ENCODE measurements at places on chromosomes 7 and 10.

DNA sequence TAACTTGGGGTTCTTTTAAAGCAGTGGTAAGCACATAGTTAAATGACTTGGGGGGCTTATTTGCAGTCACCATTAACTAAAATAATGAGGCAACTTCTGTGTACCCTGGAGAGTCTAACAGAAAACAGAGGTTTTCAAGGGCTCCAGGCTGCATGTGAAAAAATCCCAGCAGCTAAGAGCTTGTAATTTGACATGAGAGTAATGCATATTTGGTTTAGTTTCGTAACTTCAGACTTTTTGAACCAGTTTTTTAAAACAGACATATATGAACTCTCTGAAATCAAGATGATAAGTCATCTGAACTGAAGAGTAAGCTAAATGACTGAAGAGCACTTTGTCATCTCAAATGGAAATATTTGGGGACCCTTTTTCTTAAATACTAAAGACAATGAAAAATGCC lies 40.2 kb upstream of the IFRD1 start:
- no peak for DNase-seq

- DNase-seq: no peak
These were observed at the start of gene ZNF503 for GRCh38 chr10:75401569-75402485. Gene ZNF503 (minus strand): TSS chr10:75401764. CDS start chr10:75401419, 345 bp downstream.

- no peak for DNase-seq
These were observed 20.4 kb downstream of the CCDC71L start for GRCh38 chr7:106640368-106641141.

DNA sequence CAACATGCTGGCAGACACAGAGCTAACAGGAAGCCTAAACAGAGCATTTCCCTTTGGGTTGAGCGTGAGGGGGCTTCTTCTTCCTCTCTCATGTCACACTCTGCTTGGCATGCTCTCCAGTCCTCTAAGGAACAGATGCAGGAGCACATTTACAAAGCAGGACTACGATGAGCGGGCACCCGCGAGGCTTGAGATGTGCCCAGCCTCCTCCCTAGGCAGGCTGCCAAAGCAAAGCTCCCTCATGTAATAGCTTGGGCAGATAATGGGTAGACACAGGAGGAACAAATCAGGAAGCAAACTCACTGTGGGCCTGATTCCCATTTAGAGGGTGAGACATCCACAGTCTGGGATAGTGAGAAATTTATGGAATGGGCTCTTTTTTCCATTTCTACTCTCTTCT lies 519.1 kb downstream of the NRG3 start:
- no peak for DNase-seq

GRCh38 chr7:40937879-40938278 lies 765.0 kb downstream of the INHBA start:
- no peak for DNase-seq

GRCh38 chr10:10829576-10829975 lies 188.1 kb upstream of the CELF2 start:
- DNase-seq: no peak

DNA sequence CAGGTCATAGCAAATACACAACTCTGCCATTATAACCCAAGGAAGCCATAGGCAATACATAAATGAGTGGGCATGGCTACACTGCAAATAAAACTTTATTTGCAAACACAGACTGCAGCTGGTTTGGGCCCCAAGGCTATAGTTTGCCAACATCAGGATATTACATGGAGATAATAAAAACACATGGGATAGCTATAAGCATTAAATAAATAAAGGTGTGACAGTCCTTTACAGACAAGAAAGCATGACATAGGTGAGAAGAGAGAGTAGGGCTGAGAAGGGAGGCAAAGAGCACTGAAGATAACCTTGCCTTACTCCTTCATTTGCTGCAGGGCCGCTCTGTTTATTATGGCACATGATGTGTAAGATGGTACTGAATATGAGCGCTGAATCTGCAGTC lies 135.1 kb upstream of the GHITM start:
- DNase-seq: no peak

DNA sequence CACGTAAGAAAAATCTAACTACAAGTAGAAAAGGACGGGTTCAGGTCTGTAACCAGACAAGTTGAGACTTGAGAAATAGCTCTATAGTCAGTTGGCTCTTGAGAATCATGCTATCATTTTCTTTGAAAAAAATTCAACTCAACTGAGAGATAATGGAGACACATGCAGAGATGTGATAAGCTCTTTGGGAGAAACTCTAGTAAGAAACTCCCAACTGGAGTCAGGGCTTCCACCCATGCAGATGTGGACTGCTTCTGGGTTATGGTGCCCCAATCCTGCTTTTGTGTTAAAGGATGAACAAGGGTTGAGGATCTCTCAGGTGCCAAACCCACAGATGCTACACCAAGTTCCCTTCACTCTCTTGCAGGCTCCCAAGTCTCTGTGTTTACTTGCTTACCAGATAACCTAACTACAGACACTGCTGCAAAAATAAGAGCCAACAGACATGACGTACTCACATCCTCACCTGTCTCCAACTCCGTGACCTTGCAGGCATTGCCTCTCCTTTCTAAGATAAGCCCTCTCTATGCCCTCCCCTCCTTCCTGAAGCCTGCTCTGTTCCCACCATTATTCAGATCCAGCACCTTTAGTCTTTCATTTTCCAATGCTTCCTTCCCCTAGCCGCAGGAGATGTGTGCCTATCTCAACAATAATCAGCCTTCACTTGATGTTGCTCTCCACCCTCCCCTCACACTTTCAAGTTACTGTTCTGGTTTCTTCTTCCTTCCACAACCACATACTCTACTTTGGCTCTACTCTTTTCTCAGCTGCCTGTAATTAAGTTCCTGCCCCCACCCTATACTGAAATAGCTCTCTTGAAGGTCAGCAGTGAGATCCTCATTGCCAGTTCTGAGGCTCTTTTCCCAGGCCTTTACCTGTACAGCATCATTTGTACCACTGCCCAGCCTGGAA lies 130.0 kb downstream of the ICA1 start:
- no peak for DNase-seq

GRCh38 chr7:123537026-123537642 lies 2.7 kb upstream of the IQUB start:
- DNase-seq: no peak

- DNase-seq: no peak
These were observed 317.1 kb upstream of the ZMIZ1 start for GRCh38 chr10:78751716-78752115.

- no peak for DNase-seq
These were observed 51.1 kb downstream of the CAMK1D start for GRCh38 chr10:12400266-12400931.

- no peak for DNase-seq
These were observed 12.2 kb upstream of the KLRG2 start for GRCh38 chr7:139495580-139496125.

GRCh38 chr10:62059217-62059920 lies 157.9 kb downstream of the ARID5B start:
- DNase-seq: no peak

GRCh38 chr7:124202546-124202945 lies 169.7 kb upstream of the TMEM229A start:
- no peak for DNase-seq

- DNase-seq: no peak
These were observed 233.1 kb downstream of the CCDC3 start for GRCh38 chr10:12768156-12769100.

DNA sequence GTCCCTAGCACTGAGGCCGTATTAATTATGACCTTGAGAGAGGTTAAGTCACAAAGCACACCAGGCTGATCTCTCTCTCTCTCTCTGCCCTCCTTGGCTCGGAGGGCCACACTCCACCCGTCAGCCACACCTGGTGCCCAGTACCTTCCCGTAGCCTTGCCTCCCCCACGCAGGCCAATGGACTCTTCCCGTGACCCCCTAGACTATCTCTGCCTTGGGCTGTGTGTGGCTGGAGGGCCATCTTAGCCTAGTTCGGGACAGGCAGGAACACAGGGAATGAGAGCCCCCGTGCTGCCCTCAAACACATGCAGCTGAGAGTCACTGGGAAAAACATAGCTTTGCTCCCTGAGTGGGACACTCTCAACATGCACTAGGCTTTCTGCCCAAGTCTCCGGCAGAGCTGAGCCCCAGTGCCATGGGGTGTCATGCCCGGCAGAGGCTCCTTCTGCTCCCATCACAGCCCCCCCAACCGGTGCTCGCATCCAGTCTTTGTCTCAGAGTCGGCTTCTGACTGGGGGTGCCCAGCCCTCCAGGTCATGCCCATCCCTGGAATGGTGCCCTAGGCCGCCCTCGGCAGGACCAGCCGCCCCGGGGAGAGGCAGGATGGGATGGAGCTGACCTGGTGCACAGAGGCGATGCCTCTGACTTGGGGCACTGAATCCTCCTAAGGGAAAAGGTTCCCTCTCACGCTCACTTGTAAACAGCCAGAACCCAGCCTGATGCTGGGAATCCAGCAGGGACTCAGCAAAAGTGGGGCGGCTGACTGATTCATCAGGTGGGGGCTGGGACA lies 63.0 kb downstream of the TCERG1L start:
- DNase-seq: no peak

DNA sequence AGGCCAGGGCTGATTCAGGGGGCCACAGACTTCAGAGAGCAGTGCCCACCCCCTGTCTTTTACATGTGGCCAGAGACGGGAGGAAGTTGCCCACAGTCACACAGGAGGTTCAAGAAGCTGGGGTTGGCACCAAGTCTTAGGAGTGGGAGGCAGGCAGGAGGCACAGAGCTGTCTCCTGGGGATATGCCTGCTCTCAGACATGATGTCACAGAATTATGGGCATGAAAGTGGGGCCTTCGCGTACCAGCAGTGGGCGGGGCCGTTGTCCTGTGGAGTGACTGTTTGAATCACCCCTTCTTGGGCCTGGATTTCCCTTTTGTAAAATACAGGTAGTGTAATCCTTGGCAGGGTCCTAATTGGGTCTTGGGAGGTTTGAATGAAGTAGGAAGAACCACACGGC lies 81.2 kb upstream of the PPIF start:
- no peak for DNase-seq

- DNase-seq: no peak
These were observed 15.6 kb downstream of the PDAP1 start for GRCh38 chr7:99392659-99393354.

DNA sequence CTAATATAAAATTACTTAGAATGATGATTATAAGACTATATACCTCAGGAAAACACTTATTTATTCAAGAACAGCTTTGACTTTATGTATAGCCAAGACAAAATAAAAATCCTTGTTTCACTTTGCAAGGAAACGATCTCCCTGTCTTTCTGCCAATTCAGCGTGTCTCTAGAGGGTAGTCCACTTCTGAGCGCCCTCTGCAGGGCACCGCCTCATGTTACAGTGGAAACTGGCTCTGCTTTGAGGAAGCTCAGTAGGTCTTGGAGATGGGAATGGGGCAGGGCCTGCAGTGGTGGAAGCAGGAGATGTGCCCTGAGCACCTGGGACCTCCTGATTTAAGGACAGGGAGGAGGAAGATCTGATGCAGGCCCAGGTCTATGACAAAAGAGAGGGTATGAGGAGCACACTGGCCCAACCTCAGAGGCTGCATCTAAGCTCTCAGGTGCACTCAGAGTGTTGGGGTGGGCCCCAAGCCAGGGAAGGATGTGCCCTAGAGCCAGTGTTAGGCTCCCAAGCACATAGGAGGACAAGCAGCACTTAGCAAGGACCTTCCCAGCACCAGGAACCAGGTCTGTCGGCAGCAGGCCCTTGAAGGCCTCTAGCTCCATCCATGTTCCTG lies 481.0 kb downstream of the TNS3 start:
- no peak for DNase-seq

DNA sequence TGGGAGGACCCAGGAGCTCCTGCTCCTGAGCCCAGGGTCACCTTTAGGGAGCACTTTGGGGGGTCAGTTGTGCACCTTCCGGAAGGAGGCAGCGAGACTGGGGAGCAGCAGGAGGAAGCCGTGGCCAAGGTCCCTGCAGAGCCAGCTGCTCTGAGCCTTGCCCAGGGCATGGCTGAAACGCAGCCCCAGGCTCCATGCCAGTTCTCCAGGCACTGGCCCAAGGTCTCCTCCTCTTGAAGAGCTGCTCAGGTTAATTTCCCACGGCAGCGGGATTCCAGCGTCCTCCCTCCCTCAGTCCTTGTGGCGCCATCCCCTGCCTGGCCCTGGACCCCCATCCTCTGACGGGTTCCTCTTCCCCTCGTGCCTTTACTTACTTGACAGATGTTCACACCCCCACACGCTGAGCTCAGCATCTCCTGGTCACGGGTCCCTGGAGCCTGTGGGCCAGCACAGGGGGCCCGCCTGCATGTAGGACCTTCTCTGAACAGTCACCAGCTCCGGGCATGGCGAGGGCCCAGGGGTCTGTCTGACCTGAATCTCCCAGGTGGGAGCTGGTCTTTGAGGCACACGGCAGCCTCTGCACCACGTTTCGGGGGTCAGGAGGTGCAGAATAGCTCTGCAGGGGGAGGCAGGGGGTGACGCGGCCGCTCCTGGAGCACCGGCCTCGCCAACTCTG lies 16.7 kb upstream of the CFAP46 start:
- DNase-seq: no peak

DNA sequence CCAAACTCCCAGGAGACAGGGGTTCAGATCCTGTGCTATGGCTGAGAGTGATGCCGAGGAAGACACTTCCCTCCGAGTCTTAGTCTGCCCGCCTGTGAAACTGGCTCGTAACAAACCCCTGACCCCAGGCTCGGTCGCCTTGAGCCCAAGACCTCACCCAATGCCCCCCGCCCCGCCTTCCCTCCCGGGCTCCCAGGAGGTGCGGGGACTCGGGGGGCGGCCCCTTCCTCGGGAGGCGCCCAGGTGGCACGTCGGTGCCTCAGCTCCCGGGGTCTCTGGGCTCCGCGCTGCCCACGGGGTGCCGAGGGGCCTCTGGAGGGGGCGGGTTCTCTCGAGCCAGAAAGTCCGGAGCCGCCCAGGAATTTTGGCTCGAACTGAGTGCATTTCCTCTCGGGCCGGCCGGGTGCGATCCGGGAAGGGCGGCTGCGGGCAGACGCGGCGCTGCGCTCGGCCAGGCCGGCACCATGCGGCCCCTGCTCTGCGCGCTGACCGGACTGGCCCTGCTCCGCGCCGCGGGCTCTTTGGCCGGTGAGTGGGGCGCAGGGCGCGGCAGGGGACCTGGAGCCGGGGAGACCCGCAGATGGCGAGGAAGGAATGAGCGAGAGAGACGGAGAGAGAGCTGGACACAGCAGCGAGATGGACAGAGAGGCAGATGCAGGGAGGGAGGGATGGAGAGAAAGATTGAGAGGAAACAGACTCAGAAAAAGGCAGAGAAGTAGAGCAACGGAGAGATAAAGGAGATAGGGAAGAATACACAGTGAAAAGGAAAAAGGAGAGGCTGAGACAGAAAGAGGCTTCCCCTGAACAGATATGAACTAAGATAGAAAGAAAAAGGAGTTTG lies at the start of gene PLAC9:
PLAC9 (plus strand) TSS at position 432 of the 841 bp plus-strand sequence; CDS start at position 465, 33 bp downstream.
- DNase-seq: no peak

DNA sequence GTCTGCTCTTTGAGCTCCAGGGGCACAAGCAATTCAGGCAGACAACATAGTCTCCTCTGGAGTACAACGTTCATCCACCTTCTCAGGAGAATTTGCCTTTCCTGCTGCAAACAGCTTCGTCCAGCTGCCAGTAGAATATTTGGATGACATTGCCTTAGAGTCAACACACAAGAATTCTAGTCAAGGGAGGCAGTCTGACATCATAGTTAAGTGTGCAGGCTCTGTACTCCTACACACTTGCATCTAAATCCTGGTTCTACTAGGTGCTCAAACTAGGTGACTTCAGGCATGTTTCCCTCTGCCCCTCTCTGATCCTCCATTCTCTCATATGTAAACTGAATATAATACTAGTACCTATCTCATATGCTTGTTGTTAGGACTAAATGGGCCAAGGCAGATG lies 314.8 kb downstream of the HPSE2 start:
- DNase-seq: no peak
